GM12864 (cell line): ENCODE measurements at places on chromosomes 2 and 18.

GRCh38 chr2:199704358-199705238 is 146.4 kb downstream of the FTCDNL1 start:
- DNase-seq = no peak

GRCh38 chr2:203662951-203663350 is 43.5 kb upstream of the CD28 start:
- no peak for DNase-seq

- DNase-seq = no peak
Observed at GRCh38 chr18:9796935-9797549, 88.7 kb upstream of the TXNDC2 start.

DNA sequence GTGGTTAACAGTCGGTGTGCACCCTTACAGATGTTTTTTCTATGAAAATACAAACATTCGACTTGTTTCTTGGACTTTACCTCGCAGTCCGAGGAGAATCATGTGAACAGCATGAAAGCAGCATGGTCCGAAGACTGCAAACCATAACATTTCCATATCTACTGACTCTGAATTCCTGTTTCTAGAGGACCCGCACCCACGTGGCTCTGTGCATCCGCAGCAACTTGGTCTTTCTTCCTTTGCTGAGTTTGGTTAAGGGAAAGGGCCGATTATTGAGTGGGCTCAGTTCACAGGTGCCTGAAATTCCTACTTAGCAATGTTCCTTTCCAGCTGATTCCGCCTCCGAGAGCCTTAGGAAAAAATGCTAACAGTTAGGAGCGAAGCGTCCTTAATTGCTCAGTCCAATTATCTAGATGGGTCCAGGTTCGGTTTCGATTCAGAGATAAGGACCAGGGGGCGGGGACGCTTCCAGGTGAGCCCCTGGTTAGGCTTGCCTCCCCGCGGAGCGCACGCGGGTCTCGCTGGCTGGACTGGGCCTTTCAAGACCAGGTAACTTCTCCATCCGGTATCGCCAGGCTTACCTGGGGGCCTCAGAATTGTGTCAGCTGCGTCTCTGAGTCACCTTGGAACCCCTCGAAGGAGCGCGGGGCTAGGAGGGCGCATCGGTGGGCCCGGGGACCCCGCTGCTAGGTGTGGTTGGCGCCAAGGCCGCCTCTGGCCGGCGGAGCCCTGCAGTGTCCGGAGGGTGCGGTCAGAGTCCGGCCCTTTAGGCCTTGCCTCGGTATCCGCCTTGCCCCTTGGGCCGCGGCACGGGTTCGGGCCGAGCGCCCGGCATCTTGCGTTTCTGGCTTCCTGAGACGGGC is 1.1 kb upstream of the B3GNT2 start:
- DNase-seq = no peak
